Central memory CD4-positive, alpha-beta T cell (primary cell): ENCODE measurements at places on chromosomes 1 and 21.

- no peak for DNase-seq
Observed at GRCh38 chr1:83834621-83835264, 164.2 kb downstream of the TTLL7 start.

DNA sequence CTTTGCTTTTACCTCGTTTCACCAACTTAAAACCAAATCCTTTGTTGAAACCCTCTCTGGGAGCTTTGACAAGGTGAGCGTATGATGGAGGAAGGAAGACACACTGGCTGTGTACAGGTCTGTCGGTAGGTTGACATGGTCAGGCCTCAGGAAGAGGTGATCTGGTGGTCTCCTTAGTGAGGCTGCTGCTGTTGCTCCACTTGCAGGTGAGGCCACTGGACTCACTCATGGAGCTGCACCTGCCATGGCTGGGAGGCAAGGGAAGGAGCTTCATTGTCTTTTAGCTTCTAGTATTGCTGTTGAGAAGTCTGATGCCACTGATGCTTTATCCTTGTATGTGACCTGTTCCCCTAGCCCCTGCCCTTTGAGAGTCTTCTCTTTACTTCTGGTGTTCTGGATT, 35.7 kb downstream of the TENT5C start:
- no peak for DNase-seq

DNA sequence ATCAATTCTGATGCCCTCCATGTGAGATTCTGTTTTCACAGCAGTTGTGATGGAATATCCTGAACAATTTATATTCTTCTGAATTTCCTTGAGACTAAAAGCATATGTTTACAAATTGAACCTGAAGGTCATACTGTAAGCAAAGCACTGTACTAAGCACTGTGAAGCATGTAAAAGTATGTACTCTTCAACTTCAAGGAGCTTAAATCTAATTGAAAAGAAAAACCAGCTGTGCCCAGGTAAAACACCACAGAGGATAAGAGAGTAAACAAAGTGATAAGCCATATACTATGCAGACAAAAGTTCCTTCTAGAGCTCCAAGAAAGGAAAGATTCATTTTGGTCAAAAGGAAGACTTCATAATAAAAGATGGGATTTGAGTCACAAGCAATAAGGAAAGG, 71.9 kb downstream of the TTLL7 start:
- no peak for DNase-seq

GRCh38 chr1:165844114-165844798, 16.8 kb downstream of the UCK2 start:
- no peak for DNase-seq

DNA sequence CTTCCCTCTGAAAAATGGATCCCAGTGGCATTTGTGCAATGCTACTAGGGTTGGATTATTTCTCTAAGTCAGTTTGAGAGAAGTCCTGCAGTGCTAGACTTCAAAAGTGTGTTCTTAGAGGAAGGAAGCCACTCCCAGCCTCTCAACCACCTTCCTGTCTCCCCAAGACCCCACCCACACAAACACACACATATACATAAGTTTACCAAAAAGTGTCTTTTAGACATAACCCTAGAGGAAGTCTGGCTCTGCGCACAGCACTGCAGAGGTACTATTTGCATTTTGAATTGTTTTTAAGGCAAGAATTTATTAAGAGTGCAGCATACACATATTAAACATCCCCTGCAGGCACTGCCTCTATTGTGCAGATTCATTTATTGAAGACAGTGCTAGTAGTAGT, 127.3 kb downstream of the HHIPL2 start:
- peak; percentile 71 for DNase-seq
